Fibroblast of mammary gland (primary cell): ENCODE measurements at places on chromosomes 5 and 9.

DNA sequence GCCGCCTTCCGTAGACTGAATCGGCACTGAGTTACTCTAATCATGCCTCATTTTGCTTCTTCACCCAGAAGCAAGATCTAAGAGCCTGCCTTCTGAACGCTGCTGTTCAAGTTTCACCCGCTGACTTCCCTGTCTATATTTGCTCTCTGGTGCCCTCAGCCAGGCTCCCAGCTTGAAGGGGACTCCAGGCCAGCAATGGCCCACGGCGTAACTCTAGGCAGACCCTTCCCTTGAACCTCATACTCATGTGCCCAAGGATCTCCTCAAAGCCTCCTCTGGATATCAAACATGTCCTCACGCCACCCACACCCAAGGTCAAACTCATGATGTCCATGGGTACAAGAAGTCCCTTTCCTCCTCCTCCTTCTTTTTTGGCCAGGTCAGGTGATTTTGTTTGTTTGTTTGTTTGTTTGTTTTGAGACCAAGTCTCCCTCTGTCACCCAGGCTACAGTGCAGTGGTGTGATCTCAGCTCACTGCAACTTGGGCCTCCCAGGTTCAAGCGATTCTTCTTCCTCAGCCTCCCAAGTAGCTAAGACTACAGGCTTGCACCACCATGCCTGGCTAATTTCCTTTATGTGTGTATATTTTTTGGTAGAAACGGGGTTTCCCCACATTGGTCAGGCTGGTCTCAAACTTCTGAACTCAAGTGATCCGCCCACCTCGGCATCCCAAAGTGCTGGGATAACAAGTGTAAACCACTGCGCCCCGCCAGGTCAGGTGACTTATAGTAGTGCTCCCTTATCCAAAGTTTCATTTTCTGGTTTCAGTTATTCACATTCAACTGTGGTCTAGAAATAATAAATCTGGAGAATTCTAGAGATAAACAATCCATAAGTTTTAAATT lies 239.0 kb downstream of the SYK start:
- DNase-seq = no peak

- no peak for DNase-seq
Measured at GRCh38 chr5:59246882-59247281, 646.6 kb downstream of the PDE4D start.

GRCh38 chr5:89097103-89097502 lies 214.1 kb upstream of the MEF2C start:
- no peak for DNase-seq

DNA sequence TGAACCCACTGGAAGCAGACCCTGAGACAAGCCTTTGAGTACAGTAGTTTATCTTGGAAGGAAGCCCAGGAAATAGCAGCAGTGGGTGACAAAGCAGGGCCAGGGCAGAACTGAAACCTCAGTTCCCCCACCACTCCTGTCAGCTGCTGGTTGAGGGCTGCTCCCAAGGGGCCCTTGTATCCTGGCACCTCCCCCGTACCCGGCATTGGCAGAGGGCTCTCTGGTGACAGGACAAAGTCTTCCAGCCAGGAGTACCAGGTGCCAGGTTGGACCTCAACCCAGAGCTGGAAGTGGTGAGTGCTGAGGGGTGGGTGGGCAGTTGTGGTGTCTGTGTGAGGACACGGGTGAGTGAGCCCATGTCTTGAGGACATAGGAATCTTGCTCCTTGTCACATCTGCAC lies 123.3 kb downstream of the PHF2 start:
- DNase-seq = no peak

DNA sequence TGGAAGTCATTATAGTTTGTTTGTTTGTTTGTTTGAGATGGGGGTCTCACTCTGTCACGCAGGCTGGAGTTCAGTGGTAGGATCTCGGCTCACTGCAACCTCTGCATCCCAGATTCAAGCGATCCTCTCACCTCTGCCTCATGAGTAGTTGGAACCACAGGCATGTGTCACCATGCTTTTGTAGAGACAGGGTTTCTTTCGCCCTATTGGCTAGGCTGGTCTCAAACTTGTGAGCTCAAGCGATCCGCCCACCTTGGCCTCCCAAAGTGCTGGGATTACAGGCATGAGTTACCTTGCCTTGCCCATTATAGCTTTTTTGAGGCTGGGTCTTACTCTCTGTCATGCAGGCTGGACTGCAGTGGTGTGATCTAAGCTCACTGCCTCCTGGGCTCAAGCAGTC lies 28.8 kb downstream of the NSD1 start:
- DNase-seq = no peak

DNA sequence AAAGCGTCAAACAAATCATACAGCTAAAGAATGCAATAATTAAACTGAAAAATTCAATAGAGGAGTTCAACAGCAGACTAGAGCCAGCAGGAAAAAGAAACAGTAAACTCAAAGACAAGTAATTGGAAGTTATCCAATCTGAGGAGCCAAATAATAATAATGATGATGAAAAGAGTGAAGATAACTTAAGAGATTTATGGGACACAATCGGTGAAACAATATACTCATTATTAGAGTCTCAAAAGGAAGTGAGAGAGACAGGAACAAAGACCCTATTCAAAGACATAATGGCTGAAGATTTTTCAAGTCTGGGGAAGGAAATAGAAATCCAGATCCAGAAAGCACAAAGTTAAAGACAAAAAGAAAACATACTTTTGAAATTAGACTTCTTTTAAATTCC lies 263.9 kb upstream of the NR4A3 start:
- DNase-seq = no peak

DNA sequence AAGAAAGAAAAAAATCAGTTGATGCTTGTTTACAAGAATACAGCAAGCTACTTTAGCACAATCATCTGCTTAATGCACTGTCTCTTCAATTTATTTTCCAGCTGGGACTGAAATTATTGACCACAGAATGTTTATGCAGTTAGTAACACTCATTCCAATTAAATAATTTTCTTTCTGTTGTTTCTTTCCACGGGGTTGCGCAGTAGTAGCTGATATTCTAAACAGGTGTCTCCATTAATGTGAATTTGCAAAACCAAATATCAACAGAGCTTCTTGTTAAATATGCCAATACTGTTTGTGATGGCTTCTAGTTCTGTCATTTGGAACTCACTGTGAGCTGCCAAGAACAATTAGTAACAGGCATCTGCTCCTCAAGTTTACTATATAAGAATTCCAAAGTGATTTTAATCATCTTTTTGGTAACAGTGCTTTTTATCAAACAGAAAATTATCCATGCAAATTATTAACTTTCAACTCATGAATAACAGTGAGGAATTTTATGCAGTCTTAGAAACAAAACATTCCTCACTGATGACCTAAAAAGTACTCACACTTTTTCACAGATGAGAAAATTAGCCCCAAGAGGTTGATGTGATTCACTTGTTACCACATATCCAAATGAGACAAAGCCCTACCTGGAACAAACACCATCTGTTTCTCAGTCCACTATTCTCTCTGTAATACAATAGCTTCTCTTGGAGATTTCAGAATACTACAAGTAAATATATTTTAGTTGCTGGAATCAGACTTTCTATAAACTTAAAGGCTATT lies 567.6 kb upstream of the RGMB start:
- peak; percentile 85 for DNase-seq

DNA sequence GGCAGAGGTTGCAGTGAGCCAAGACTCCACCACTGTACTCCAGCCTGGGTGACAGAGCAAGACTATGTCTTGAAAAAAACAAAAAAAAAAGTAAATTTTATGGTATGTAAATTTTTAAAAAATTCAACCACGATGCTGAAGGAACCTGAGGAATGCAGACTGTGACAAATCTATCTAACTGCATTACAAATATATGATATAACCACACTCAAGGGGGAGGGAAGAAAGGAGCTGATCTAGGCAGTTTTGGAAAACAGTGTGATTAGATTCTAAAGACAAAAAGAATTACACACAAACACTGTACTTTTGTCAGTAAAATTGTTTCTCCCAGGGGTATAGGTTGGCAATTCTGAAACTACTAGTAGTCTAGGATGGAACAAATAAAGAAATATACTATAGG lies 17.0 kb downstream of the LARS1 start:
- DNase-seq = no peak

GRCh38 chr5:10250806-10251276 lies 761 bp downstream of the CCT5 start:
- peak; percentile 40 for DNase-seq

GRCh38 chr9:10661994-10662393 lies 49.2 kb upstream of the PTPRD start:
- no peak for DNase-seq

DNA sequence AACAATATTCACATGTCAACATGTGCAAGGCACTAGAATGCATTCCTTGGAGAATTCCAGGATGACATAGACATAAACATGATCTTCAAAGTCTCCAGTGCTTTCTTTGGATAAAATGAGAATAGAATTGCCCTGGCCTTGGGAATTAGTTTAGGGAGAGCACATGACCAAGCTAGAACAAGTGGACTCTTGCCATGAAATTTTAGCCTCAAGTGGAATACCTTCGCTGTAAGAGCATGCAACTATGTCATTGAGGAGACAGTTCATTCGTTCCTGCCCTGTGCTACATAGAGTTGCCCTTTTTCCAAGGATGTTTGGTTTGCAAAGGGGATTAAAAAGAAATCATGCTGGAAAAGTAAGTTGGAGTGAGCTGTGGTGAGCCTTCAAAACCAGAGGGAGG lies 42.7 kb downstream of the ZFAND5 start:
- DNase-seq = no peak

GRCh38 chr5:59661311-59661710 lies 232.2 kb downstream of the PDE4D start:
- DNase-seq = peak; percentile 6

DNA sequence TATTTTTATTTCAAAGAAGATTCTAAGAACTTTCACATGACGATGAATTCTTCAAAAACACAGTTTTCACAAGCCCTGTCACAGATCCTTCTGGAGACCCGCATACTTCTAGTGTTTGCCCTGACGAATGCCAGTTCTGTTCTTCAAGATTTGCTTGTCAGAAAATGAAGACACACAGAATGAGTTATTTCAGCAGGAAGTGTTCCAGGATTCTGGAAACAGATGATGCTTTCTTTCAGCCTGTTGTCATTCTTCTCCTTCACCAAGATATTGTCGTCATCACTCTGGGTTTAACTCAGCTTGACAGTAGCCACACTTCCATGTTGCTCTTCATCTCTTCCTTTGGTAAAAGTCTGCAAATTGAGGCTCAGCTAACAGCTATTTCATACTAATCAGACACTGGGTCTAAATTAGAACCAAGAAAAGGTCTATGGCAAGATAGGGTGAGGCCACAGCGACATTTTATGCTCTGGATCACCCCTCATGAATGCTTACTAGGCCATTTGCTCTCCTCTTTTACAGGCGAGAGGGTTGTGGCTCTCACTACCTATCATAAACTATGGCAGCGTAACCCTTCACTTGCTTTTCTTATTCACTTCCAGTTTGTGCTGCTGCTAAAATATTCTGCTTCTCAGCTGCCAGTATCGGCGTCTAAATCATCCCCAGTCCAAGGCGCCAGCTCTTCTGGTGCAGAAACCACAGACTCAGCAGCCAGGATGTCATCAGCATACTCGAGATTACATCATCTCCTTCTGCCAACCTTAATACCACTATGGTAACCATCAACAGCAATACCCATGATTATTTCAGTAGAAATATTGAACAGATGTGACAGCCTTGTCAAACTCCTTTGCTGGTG lies 159.6 kb upstream of the TBCA start:
- peak; percentile 11 for DNase-seq

DNA sequence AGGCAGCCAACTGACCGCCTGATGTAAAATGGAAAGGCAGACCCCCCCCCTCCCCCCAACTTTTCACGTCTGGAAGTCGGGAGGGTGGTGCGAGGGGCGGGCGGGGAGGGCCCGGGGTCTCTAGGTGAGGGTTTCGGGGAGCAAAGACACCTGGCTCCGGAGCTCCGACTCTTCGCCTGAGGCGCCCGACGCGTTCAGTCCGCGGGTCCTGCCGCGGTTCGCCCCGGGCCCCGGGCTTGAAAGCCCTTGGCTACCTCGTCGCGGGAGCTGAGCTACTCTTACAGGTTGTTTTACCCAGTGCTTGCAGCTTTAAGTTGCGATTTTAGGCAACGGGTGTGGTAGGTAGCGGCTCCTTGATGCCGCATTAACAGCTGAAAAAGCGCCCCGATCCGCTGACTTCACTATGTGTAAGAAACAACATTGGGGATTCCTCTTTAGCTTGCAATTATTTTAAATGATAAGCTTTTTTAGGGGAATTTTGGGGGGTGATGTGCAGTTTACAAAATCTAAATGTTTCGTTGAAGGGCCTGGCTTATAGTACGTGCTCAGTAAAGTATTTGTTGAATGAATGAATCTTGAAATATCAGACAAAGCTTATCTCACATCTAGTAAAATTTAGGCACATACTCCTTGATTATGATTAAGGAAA lies 722 bp downstream of the CDC42SE2 start:
- DNase-seq = no peak

- no peak for DNase-seq
Measured at GRCh38 chr9:126852086-126852688, 8.3 kb upstream of the ZBTB34 start.

DNA sequence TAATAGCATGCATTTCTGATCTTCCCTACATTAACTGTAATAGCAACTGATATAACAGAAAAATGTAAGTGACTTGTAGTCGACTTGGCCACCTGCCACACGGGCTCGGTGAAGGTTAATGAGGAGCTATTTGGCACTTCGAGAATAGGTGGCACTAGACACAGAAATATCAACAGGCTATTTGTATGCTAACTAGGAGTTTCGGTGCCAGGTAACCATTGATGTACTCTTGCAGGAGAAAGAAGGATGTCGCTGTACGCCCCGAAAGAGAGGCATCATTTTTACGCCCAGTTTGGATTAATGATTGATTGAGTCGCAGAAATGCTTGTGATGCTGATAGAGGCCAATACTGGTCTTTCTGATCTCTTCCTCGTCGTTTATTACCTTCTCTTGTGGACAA lies 516 bp upstream of the DMRT2 start:
- DNase-seq = no peak

- no peak for DNase-seq
Measured at GRCh38 chr5:146754621-146755020, 123.9 kb downstream of the PPP2R2B start.

- no peak for DNase-seq
Measured at GRCh38 chr9:91483835-91484234, 60.2 kb upstream of the NFIL3 start.

DNA sequence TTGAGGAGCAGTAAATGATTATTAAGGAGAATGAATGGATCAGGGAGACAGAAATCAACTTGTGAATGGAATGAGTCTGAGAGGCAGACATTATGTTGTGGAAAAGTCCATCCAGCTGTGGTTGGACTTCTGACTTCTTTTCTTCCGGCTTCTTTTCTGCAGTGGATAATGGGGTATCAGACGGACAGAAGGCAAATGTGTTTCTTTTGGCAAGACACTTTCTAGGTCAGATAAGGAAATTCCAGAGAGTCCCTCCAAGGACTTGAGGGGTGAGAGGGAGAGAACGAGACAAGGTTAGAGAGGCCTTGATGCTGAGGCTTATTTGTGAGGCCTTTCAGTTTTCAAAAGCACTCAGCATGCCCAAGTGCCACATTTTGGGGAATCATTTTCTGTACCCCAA lies 17.1 kb upstream of the GRHPR start:
- no peak for DNase-seq

- no peak for DNase-seq
Measured at GRCh38 chr9:134525070-134525815, 116.4 kb upstream of the COL5A1 start.
